ENCODE measurements at places on chromosomes 1 and 21.
A peak's percentile ranks its signal among the peaks of the same experiment; 100 is the strongest.

DNA sequence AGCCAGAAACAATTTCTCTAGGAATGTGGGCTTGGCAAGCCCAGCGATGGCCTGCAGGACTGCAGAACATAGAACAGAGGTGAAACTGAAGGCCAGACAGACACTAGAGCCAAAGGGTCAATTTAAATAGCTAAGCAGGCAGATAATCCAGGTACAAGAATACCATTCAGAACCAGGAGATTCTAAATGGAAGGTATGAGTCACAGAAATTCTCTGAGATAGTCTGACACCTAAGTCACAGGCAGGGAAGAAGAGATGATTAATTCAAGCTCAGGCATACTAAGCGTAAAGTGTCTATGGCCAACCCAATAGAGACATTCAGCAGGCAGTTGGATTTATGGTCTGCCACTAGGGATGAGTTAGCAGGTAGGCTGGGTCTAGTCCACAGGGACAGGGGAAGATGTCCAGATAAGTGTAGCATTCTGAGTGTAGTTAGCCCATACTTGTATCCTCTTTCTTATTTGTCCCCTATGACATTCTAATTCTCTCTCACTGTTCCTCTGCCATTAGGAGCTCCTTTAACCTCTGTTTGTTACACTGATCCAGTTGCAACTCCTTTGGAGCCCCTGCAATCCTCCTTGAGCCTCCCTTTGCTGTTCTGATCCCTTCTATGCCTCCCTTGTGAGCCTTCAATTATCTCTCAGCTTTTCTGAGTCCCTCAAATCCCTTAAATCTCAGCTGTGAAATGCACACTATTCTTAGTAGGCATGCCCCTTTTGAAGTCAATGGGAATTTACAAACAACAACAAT lies 383.8 kb downstream of the LMO4 start:
- no peak for DNase-seq

GRCh38 chr1:9413877-9414213 lies 121.2 kb downstream of the SPSB1 start:
- no peak for DNase-seq

DNA sequence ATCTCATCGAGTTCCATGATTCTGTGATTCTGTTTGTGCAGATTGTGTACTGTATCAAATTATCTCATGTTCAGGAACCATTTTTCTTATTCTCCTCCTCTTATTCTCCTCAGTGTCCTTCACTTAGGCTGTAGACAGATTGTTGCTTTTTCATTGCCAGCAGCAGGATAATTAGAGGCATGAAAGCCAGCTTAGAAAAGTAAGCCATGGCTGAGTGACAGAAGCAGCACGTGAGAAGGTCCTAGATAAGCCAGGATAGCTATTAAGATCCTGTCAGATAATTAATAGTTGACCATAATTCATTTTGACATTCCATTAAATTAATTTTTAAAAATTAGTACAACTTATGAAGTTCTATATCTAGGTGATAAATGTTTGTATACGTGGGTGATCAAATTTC lies 60.8 kb upstream of the PRKACB start:
- no peak for DNase-seq

GRCh38 chr1:231395076-231395997 lies 26.8 kb downstream of the EGLN1 start:
- no peak for DNase-seq

GRCh38 chr21:33265664-33266049 lies 510 bp upstream of the IL10RB start:
- DNase-seq: no peak

DNA sequence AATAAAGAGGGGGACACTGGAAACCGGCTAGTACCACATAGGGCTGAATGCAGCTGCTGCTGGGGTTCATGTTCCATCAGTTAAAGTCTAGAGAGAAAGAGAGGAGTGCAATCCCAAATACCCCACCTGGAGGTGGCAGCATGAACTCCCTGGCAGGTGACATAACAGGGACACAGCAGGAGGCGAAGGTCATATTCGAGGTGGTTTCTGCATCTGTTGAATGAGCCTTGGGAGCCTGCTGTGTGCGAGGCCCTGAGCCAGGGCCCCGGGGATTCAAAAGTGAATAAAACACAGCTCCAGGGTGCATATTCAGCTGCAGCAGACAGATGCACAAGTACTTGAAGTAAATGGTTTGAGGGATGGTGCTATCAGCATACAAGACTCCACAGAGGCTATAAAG lies 456.8 kb downstream of the SETD4 start:
- peak; percentile 93 for DNase-seq

- DNase-seq: peak; percentile 20
These were observed 1.1 kb downstream of the PLXNA2 start for GRCh38 chr1:208242941-208243526.

- DNase-seq: no peak
These were observed 15.4 kb downstream of the AHDC1 start for GRCh38 chr1:27588256-27589232.

DNA sequence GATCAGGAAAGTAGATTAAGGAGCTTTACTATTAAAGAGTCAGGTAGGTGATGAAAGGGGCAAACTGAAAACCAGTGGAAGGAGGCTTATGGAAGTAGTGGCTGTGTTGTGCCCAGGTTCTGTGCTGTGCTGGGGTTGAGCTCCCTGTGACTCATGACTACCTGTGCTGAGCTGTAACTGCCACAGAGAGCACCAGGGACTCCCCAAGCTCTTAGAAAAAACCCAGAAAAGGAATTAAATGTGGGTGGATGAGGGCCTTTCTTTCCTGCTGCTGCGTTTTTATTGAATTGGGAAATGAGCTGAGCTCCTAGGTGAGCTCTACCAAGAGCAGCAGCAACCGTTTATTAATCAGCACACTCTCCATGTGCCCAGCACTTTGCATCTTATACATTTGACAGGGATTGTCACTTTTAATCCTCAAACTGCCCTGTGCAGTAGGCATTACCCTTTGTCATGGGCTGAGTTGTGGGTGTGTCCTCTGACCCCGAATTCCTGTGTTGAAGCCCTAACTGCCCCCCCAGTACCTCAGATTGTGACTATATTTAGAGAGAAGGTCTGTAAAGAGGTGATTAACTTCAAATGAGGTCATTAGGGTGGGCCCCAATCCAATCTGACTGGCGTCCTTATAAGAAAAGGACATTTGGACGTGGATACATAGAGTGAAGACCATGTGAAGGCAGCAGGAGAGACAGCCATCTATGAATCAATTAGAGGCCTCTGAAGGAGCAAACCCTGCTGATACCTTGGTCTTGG lies 65.4 kb downstream of the AK4 start:
- no peak for DNase-seq

GRCh38 chr1:241356187-241356518 lies 852 bp downstream of the RGS7 start:
- peak; percentile 24 for DNase-seq

- DNase-seq: no peak
These were observed 10.0 kb downstream of the UBE4B start for GRCh38 chr1:10042746-10043145.

Data from COR-L47 (cell line).